ENCODE measurements at places on chromosomes 1 and 21.

DNA sequence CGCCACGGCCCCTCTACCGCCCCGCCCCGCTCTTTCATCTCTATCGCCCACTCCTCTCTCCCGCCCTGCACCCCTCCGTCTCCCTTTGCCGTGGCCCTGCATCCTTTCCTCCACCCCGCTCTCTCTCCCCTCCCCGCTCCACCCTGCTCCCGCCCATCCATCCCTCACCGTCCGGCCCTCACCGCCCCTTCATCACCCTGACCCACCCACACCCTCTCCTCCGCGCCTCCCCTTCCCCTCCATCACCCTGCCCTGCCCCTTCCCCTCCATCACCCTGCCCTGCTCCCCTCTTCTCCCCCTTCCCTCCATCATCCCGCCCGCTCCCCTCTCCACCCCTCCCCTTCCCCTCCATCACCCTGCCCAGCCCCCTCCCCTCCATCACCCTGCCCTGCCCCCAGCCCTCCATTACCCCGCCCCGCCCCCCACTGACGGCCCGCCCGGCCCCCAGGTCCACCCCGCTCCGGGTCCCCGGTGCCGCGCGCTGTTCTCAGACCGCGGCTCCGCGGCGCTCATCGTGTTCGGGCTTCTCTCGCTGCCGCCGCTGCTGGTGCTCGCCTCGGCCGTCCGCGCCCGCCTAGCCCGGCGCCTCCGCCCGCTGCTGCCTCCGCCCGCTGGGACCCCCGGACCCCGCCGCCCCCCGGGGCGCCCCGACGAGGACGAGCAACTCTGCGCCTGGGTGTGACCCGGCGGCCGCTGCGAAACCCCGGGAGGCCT is 6.2 kb upstream of the ANKRD65 start:
- H3K4me1 ChIP-seq: peaks cover 33% of the 10 kb centered on the region
- H3K36me3 ChIP-seq: no peaks in the 10 kb centered on the region
- peak overlapping the region; percentile 83 for H3K27ac ChIP-seq

DNA sequence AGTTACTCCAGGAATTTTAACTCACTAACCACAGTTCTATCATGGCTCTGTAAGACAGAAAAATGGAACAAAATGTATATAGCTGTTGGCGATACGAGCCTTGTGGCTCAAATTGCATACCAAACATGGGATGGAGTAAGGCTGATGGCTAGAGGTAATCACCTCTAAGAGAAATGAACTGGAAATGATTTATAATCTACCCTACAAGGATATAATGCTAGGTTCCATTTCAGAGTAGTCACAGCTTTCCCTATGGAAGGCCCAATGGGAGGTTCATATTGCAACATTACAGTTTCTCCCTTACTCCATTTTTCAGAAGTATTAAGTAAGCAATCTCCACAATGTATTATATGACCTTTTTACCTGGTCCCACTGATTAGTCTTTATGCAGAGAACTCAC is 61.6 kb downstream of the EDEM3 start:
- no peak overlapping the region for H3K27ac ChIP-seq
- DNase-seq: no peak
- H3K4me1 ChIP-seq: no peaks in the 10 kb centered on the region
- no peaks in the 10 kb centered on the region for H3K27me3 ChIP-seq

DNA sequence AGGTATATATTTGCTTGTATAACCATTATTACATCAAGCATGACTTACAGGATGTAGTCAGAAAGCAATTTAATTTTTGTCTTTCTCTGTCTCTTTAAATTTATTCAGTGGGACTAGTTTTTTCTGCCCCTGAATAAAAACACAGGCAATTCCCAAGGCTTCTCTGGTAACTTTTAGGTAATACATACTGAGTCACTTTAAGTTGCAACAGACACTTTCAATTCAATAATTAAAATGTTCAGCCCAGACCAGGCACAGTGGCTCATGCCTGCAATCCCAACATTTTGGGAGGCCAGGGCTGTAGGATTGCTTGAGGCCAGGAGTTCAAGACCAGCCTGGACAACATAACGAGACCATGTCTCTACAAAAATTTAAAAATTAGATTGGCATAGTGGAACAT is 12.3 kb downstream of the SLC44A3 start:
- no peaks in the 10 kb centered on the region for H3K4me1 ChIP-seq
- H3K27me3 ChIP-seq: no peaks in the 10 kb centered on the region
- no peak overlapping the region for H3K27ac ChIP-seq
- no peak overlapping the region for H3K4me3 ChIP-seq
- no peak for DNase-seq
- H3K36me3 ChIP-seq: no peaks in the 10 kb centered on the region

DNA sequence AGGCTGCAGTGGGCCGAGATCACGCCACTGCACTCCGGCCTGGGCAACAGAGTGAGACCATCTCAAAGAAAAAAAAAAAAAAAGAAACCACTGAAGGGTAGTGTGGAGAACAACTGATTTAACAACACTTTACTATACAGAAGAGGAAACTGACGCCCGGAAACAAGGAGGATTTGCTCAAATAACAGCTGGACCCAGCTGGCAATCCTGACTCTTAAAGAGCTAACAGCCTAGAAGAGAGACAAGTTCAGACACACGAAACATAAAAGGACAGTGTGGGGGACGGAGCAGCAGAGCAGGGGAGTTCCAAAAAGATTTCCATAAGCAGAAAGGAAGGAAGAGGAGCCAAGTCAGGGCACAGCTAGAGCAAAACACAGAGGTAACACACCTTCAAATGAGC is 4.4 kb downstream of the ECHDC2 start:
- no peaks in the 10 kb centered on the region for H3K27me3 ChIP-seq
- DNase-seq: peak; percentile 63
- peaks cover 28% of the 10 kb centered on the region for H3K4me1 ChIP-seq
- no peak overlapping the region for H3K4me3 ChIP-seq
- H3K27ac ChIP-seq: peak overlapping the region; percentile 21

- peak overlapping the region; percentile 80 for H3K27ac ChIP-seq
- no peak overlapping the region for H3K4me3 ChIP-seq
- H3K36me3 ChIP-seq: no peaks in the 10 kb centered on the region
- H3K27me3 ChIP-seq: no peaks in the 10 kb centered on the region
These were observed 5.2 kb downstream of the H6PD start for GRCh38 chr1:9239622-9240401.

- no peak overlapping the region for H3K27ac ChIP-seq
- DNase-seq: peak; percentile 82
- no peaks in the 10 kb centered on the region for H3K27me3 ChIP-seq
- no peaks in the 10 kb centered on the region for H3K4me1 ChIP-seq
- H3K4me3 ChIP-seq: no peak overlapping the region
These were observed 45.8 kb upstream of the CRNN start for GRCh38 chr1:152459596-152460528.

DNA sequence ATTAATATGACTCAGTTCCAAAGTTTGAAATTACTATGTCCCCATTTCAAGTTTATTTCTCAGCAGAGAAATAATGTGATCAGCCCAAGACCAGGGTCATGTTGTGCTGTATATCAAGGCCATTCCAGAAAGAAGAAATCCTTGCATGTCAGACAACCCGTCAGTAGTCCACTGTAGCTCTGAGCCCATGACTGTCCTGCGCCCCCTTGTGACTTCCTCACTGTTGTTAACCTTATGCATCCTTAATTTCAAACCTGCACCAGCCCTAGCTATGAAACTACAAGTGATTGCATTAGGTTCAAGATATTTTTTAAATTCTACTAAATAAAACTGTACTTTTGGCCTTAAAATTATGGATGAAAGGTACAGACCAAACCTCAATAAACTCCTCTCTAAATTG is 133.0 kb downstream of the LRRC7 start:
- no peak overlapping the region for H3K27ac ChIP-seq
- H3K27me3 ChIP-seq: no peaks in the 10 kb centered on the region
- no peaks in the 10 kb centered on the region for H3K4me1 ChIP-seq
- no peaks in the 10 kb centered on the region for H3K36me3 ChIP-seq
- H3K4me3 ChIP-seq: no peak overlapping the region

GRCh38 chr1:184514447-184514846 is 127.6 kb downstream of the C1orf21 start:
- DNase-seq: no peak
- H3K27ac ChIP-seq: no peak overlapping the region
- no peaks in the 10 kb centered on the region for H3K27me3 ChIP-seq
- no peaks in the 10 kb centered on the region for H3K36me3 ChIP-seq
- no peak overlapping the region for H3K4me3 ChIP-seq

GRCh38 chr21:18411565-18411964 is 8.0 kb upstream of the TMPRSS15 start:
- no peaks in the 10 kb centered on the region for H3K36me3 ChIP-seq
- no peak overlapping the region for H3K4me3 ChIP-seq
- H3K27ac ChIP-seq: no peak overlapping the region
- no peaks in the 10 kb centered on the region for H3K27me3 ChIP-seq

- no peaks in the 10 kb centered on the region for H3K4me1 ChIP-seq
- no peaks in the 10 kb centered on the region for H3K27me3 ChIP-seq
These were observed 21.9 kb downstream of the S100A7 start for GRCh38 chr1:153438599-153438998.

GRCh38 chr21:35643176-35643575 is 417.1 kb downstream of the SETD4 start:
- H3K27ac ChIP-seq: no peak overlapping the region
- H3K4me3 ChIP-seq: no peak overlapping the region
- no peaks in the 10 kb centered on the region for H3K36me3 ChIP-seq
- H3K27me3 ChIP-seq: no peaks in the 10 kb centered on the region

GRCh38 chr1:109623601-109624161 is 4.0 kb downstream of the AMPD2 start:
- no peak overlapping the region for H3K27ac ChIP-seq
- no peak for DNase-seq
- no peaks in the 10 kb centered on the region for H3K36me3 ChIP-seq
- peaks cover 38% of the 10 kb centered on the region for H3K4me1 ChIP-seq

- no peaks in the 10 kb centered on the region for H3K4me1 ChIP-seq
- H3K27me3 ChIP-seq: no peaks in the 10 kb centered on the region
- H3K36me3 ChIP-seq: no peaks in the 10 kb centered on the region
- no peak overlapping the region for H3K4me3 ChIP-seq
These were observed 54.7 kb downstream of the ELK4 start for GRCh38 chr1:205576805-205577761.

DNA sequence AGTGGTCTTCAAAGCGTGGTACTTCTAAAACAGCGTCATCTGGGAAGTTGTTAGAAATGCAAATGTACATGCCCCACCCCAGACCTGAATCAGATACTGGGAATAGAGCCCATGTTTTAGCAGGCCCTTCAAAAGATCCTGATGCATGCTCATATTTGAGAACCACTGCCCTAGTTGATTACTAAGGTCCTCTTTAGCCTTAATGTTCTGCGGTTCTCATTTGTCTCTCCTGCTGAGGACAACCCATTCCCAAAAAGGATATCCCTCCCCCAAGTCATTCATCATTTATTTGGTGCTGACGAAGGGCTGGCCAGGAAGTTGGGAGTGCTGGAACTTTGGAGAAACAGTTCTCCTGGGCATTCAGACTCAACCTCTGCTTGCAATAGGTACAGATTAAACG is 92.4 kb upstream of the RALGPS2 start:
- no peak for DNase-seq
- H3K27me3 ChIP-seq: no peaks in the 10 kb centered on the region
- H3K27ac ChIP-seq: no peak overlapping the region

All from testis (tissue), 5 donors.